PC-9 (cell line): ENCODE measurements at places on chromosomes 16 and 17.
A peak's percentile ranks its signal among the peaks of the same experiment; 100 is the strongest.

- no peak for DNase-seq
Observed at GRCh38 chr16:610513-611381, 20.0 kb upstream of the WFIKKN1 start.

DNA sequence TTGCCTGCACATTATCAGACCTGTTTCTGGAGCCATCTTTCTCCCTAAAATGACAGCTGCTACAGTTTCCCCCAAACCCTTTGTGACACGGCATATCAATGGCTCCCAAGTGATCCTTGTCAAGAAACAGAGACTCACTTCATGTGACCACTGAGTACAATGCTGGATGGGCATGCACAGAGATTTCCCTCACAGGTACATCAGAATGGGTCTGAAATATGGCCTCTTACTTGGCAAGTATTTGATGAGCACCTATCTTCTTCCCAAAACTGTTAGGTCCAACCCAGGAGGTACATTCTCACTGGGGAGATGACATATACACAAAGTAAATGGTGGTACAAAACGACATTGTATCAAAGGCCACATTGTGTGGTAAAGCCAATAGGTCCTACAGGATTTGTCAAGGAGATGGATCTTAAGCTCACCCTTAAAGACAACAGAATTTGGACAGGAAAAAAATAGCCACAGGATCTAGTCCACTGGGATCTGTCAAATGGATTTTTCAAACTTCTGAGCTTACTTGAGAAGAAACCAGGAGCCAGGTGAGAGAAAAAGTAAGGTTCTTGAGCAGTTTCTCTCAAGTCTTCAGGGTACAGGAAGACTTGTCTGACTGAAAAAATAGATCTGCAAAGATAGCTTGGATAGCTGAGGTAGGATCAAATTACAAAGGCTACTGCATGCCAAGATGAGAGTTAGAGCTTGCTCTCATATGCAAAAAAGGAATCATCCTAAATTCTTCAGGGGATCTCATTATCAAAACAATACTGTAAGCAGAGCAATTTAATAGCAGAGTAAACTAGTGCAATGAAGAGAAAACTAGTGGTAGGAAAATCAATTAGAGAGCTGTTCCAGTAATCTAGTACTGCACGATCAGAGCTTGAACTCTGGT lies 28.8 kb downstream of the RNF43 start:
- DNase-seq = peak; percentile 63

DNA sequence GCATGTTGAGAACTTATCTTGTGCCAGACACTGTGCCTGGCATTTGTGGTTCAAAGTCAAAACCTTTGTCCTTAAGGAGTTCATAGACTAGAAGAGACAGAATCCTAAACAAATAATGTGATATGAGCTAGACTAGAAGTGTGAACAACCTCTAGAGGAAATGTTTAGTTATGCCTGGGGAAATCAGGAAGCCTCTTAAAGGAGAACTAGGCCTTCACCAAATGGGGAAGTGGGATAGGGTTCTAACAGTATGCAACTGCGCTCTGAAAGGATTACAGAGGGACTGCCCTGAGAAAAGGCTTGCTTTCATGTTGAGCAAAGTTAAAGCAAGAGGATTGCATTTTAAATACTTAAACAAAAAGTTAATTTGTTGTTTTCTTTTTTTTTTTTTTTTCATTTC lies 4.9 kb downstream of the RUNDC1 start:
- DNase-seq = no peak

DNA sequence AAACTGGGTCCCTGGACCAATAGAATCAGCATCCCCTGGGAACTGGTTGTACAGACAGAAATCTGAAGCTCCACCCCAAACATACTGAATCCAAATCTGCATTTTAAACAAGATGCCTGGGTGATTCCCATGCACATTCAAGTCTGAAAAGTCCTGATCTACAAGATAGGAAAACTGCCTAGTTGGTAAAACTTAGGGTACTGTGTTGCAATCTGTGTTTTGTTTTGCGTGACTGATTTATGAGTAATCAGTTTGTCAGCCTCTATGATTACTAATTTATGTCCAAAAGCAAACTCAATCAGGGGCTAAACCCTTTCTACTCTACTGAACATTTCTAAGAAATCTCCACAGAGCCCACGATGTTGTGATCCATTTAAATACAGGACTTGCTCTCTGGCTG lies 103.8 kb downstream of the YPEL2 start:
- peak; percentile 10 for DNase-seq

GRCh38 chr16:48385253-48386150 lies at the start of gene SIAH1:
Gene SIAH1 (minus strand): TSS chr16:48385413. CDS start chr16:48362428, 22,985 bp downstream.
- peak; percentile 88 for DNase-seq

DNA sequence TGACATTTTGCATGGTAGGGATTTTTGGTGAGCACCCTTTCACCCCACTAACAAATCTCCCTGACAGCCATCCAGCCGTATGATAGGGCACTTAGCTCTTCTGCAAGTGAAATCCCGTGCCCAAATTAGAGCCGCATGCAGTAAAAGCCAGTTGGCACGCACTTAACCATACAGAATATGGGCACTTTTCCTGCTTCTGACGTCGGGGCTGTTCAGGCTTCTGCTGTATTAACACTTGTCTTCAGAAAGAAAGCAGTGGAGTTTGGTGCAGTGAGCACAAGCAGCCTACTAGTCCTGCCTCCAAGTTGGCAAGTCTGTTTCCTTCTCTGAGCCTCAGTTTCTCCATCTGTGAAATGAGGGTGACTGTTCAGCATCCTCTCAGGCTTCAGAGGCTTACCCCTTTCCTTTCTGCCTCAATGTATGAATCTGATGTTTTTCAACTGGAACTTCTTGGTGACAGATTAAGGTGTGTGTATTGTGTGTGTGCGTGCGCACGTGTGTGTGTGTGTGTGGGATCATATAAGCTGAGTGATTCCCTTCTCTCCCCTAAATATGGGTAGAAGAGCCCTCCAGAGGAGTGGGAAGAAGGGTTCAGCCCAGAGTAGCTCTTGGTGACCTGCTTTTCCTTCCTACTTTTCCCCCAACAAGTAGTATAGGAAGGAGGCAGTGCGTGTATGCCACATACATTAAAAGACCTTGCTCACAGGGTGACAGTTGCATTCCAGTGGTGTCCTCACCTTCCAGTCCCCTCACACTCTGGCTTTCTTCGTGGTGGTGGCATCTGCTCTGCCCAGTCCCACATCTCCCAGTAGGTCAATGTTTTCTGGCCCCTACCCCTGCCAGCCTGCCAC lies 19.0 kb downstream of the IGF2BP1 start:
- no peak for DNase-seq

- no peak for DNase-seq
Observed at GRCh38 chr17:29747660-29748059, 124.9 kb upstream of the CORO6 start.

- no peak for DNase-seq
Observed at GRCh38 chr16:67399218-67399733, 6.0 kb upstream of the TPPP3 start.

DNA sequence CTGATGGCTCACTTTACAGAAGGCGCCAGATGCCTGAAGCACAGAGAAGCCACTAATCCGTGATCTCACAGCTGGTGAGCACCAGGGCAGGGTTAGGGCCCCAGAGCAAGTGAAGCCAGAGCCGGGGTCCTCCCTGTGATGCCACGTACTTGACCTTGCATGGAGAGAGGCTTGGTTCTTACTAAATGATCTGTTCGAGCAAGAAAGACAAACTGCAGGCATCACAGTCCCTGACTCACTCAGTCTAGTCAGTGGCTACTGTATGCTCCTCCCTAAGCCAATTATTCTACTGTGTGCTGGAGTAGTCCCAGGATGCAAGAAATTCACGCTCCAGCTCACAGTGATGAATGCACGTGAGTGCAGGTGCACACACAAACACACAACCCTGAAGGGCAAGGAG lies 55.4 kb downstream of the SDK2 start:
- DNase-seq = no peak

- DNase-seq = no peak
Observed at GRCh38 chr16:11759163-11759834, 16.6 kb upstream of the TXNDC11 start.

- DNase-seq = no peak
Observed at GRCh38 chr17:40699371-40699770, 4.2 kb downstream of the KRT24 start.

GRCh38 chr17:69047368-69048263 lies 13.1 kb downstream of the ABCA9 start:
- DNase-seq = peak; percentile 63

DNA sequence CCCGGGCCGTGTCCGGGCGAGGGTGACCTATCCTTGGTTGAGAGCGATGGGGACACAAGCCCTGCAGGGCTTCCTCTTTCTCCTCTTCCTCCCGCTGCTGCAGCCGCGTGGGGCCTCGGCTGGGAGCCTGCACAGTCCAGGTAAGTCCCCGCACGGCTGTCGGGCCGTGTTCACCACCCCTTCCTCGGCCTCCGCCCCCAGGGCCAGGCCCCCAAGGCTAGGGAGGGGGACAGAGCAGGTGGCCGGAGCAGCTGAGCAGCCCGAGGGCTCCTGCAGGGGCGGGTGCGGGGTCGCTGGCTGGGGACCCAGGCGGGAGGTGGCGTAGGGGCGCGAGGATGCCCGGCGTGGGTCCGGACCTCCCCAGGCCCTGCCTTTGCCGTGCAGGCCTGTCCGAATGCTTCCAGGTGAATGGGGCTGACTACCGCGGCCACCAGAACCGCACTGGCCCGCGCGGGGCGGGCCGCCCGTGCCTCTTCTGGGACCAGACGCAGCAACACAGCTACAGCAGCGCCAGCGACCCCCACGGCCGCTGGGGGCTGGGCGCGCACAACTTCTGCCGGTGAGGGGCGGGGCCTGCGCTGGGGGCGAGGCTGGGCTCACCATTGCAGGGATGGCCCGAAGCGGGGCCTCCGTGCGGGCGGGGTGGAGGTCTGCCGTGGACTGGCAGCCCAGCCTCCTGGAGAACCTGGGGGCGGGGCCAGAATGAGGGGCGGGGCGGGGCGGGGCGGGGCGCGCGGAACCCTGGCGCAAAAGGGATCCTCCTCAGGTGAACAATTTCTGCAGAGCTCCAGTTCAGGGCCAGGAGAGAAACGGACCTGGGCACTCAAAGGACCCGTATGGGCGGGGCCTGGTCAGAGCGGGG lies 631 bp downstream of the KREMEN2 start:
- DNase-seq = peak; percentile 93

GRCh38 chr16:71255721-71256120 lies 25.2 kb upstream of the HYDIN start:
- DNase-seq = no peak

- no peak for DNase-seq
Observed at GRCh38 chr17:74924250-74924948, at the start of gene OTOP2. Gene OTOP2 (plus strand): TSS chr17:74924273. CDS start chr17:74924633, 360 bp downstream.

GRCh38 chr17:40915721-40916256 lies 21.7 kb downstream of the KRT23 start:
- DNase-seq = peak; percentile 96

- DNase-seq = no peak
Observed at GRCh38 chr17:81052199-81052997, 17.4 kb downstream of the BAIAP2 start.

DNA sequence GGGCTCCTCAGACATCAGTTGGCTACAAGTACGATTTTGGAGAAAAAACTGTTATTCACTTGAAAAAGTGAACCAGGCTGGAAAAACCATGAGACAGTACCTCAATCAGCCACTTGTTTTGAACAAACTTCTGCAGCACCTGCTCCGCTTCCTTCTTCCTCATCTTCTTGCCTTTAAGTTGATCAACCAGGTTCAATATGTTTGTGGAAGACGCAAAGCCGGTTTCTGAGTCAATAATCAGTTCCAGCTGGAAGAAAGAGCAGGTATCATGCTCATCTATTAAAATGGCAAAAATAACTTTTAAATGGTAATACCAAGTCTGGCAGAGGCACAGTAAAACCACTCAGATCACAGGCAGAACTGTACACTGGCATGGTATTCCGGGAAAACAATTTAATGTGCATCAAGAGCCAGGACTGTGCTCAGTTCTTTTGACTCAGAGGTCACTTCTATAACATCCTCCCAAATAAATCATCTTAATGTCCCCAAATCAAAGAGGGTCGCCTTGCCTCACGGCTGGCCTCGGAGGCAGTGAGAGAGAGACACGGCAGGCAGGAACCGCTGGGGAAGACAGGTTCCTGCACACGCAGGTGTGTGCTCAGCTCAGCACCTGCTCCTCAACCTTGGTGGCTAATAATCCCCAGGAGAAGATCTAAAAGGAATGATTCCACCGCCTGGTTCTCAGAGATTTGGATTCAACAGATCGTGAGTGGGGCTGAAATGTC lies 29.7 kb downstream of the KDM8 start:
- DNase-seq = no peak

- DNase-seq = no peak
Observed at GRCh38 chr16:68834550-68834949, 8.8 kb upstream of the TANGO6 start.

DNA sequence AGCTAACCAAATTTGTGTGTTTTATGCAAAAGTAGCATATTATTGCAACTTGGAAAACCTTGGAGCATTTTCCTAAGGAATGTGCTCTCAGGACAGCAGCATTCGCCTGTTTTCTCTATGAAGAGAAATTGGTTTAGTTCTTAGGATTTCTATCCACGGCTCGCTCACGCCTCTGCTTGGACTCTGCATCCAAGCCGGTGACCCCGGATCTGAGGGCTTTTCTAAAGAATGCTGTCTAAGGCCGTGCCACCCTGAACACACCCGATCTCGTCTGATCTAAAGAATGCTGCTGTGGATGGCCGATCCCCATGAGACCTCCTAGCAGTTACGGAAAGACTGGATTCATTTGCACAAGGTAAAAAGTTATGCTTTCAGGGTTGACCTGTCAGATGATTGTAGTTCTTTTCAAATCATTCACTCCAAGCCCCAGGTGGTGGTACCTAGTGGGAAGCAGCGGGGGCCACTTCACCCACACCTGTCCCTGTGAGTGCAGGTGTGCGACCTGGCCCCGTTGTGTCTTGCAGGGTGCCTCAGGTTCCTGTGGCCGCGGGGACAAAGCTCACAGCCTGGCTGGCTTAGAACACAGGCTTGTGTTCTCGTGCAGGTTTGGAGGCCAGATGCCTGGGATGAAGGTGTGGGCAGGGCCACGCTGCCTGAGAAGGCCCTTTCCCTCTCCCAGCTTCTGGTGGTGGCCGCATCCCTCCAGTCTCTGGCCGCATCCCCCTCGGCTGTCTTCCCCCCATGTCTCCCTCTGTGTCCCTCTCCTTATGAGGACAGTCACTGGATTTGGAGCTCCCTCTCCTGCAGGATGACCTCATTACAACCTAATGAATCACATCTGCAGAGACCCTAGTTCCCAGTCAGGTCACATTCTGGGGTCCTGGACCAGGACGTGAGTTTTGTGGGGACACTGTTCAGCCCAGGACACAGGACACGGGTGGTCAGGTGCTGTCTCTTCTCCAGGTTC lies 71.1 kb downstream of the BANP start:
- DNase-seq = no peak

- no peak for DNase-seq
Observed at GRCh38 chr16:50841081-50841886, 99.4 kb downstream of the CYLD start.

DNA sequence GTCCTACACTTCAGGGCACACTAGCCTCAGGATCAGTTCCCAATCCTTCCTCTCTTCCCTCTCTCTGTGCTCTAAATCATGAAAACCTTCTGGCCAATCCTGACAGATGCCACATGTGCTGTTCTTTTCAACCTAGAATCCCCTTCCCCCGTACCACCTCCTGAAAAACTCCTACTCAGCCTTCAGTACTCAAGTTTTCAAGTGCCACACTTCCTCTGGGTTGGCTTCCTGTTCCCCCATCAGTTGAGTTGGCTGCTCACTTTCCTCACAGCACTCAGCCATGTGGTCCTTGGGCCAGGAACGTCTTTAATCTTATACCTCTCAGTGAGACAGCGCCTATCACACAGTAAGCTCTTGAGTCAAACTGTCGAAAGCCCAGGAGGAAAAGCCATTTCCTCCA lies 3.3 kb downstream of the ASPHD1 start:
- DNase-seq = no peak
